ENCODE measurements at places on chromosomes 1 and 21.

GRCh38 chr1:76640723-76641122, 226.6 kb upstream of the ST6GALNAC5 start:
- no peak for DNase-seq

GRCh38 chr1:112692681-112693080, 14.2 kb downstream of the RHOC start:
- DNase-seq: no peak

DNA sequence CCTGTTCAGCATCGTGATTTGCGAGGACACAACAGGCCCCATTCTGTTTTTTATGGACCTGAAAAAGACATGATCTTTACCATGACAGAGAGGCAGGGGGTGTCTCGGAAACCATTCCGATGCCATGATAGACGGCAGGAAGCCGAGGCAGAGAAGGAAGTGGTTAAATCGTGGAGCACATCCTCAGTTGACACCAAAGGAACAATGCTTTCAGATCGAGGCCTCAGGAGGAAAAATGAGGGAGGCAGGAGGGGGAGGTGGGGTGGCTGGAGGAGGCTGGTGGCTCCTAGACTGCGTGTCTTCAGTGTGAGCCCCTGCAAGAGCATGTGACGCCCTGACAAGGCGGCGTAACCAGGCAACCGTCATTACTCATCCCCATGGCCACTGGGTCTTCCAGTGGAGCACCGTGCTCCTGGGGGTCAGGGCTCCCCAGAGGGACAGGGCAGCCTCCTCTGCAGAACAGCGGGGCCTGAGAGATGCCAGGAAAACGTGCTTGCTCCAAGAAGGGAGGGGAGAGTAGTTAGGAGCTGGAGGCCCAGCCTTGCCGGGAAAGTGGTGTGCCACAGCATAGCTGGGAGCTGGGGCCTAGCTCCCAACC, 172.8 kb upstream of the TMEM51 start:
- DNase-seq: no peak

DNA sequence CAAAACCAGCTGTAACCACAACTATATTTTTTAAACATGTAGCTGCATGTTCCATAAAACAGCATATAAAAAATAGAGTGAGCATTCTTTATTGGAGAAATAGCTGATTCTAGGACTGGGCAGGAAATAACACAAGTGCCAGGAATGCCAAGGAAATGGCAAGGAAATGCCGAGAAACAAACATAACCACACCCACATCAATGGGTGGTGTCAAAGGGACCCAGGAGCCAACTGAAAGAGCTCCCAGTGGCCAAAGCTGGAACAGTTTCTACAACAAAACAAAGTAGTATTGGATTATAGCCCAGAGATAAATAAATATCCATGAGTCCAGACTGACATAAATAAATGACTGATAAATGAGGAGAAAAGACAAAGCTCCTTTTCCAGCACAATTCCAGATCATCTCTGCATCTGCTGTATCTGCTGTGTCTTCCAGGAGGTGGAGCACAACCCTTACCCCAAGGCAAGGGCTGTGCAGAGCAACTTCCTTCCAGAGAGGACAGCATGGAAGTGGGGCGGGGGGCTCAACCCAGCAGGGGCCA, 28.1 kb downstream of the ADARB1 start:
- no peak for DNase-seq

DNA sequence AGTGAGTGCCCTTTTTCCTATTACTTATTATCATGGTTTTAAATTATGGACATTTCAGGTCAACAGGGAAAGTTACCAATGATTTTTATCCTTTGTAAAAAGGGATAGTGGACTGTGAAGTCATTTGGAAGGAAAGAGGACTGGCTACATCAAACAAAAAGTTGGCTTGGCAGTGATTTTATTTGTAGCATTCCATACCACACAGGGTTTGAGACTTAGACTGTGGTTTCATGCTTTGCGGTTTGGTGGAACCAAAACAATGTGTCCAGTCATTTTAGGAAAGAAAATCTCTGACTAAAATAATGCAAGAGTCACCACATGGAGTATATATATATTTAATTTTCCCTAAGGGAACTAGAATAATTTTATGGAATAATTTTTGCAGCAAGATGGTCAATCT, 239.5 kb downstream of the HMCN1 start:
- no peak for DNase-seq

DNA sequence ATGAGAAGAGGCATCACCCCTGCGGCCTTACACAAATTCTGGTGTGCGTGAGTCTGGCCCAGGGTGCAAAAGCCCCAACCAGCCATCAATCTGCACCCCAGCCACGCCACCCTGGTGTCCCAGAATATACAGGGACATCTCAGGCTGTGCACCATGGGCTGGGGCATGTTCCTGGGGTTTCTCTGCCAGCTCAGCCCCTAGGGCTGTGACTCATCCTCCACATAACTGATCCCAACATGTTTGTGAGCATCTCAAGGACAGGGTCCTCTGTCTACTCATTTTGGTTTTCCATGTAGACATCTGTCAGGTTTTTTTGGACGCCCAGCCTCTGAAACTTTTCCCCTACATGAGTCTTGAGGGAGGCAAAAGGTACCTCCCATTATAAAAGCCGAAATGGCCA, 511 bp downstream of the ZNF683 start:
- DNase-seq: no peak

DNA sequence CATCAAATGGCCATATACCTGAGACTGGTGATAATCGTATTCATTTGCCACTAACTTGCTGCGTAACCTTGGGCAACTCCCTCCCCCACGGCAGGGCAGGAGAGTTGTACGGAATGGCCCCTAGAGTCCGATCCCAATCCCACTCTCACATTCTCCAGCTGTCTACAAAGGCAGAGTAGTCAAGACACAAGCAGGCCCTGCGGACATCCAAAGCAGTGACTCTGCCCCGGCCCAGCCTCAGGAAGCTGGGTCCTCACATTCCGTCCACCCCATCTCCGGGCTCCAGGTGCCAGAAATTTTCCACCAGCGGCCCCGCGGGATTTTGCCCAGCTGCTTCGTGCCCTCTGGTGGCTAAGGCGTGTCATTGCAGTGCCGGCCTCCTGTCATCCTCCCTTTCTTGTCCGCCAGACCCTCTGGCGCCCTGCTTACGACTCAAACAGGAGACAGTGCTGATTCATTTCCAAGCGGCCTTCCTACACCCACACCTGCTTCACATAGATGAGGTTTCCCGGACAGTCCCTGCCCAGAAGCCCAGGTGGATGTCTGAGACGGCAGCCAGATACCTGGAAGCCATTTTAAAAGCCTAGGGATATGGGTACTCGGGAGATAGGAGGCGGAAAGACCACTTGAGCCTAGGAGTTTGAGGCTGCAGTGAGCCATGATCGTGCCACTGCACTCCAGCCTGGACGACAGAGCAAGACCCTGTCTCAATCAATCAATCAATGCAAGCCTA, 2.9 kb upstream of the S100A2 start:
- DNase-seq: peak; percentile 72

GRCh38 chr1:108719656-108720435, 7.1 kb downstream of the FNDC7 start:
- DNase-seq: no peak

DNA sequence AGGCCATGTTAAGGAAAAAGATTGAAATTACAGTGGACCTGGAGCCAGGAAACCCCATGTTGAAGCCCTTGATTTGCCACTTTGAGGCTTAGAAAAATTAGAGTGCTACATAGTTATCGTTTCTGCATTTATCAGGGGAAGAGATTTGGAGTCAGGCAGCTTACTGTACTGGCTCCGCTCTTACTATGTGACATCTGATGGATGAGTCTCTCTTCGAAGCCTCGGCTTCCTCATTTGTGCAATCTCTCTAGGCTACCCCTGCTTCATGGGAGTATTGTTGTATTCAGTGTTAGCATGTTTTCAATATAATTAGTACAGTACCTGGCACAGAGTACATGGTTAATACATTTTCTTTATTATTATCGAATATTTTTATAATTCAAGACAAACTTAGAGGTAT, 480.4 kb upstream of the USP24 start:
- no peak for DNase-seq

DNA sequence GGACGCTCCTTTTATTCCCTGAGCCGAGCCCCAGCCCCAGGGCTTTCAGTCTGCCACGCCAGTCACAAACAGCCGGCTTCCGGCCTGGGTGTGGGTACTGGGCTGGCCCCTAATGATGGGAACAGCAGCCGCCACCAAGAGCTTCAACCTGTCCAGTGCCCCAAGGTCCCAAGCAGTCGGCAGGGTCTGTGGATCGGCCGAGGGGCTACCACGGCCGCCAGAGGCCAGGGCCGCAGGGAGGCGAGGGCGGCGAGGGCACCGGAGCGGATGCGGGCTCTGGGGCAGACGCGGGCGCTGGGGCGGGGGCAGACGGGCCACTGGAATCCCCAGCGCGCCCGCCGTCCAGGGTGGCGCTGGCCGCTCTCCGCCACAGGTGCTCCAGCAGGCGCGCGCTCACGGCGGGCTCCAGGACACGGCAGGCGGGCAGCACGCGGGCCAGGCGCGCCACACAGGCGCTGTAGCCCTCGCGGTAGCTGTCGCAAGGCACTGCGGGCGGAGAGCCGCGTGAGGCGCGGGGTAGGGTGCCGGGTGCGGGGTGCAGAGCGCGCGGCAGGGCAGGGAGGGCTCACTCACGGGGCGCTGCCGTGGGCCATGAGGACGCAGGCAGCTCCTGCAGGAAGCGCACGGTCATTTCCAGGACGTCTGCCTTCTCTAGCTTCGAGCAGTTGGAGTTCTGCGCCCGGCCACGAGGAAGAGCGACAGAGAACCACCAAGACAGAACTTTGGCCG, 887 bp downstream of the HES2 start:
- DNase-seq: no peak

- no peak for DNase-seq
These were observed 50.4 kb downstream of the RERE start for GRCh38 chr1:8767006-8767405.

DNA sequence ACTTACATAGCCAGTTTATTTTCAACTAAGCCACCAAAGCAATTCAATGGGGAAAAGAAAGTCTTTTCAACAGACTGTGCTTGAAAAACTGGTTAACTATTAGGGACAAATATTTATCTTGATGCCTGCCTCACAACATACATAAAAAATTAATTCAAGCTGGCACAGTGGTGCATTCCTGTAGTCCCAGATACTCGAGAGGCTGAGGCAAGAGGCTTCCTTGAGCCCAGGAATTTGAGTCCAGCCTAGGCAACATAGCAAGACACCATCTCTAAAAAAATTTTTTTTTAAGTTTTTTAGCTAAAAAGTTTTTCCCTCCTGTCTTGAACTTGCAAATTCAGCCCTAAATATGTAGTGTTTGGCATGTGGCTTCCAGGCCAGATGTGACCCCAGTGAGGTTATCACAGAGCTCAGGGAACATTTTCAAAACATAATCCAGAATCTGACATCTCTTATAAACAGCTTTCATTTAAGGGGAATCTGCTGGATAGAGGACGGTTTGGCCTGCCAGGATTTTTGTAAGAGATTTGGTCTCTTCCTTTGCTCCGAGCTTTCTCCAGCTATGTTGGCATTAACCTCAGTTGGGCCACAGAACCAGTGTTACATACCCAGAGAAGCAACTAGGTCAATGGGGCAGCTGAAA, 46.4 kb downstream of the COL6A1 start:
- DNase-seq: no peak

DNA sequence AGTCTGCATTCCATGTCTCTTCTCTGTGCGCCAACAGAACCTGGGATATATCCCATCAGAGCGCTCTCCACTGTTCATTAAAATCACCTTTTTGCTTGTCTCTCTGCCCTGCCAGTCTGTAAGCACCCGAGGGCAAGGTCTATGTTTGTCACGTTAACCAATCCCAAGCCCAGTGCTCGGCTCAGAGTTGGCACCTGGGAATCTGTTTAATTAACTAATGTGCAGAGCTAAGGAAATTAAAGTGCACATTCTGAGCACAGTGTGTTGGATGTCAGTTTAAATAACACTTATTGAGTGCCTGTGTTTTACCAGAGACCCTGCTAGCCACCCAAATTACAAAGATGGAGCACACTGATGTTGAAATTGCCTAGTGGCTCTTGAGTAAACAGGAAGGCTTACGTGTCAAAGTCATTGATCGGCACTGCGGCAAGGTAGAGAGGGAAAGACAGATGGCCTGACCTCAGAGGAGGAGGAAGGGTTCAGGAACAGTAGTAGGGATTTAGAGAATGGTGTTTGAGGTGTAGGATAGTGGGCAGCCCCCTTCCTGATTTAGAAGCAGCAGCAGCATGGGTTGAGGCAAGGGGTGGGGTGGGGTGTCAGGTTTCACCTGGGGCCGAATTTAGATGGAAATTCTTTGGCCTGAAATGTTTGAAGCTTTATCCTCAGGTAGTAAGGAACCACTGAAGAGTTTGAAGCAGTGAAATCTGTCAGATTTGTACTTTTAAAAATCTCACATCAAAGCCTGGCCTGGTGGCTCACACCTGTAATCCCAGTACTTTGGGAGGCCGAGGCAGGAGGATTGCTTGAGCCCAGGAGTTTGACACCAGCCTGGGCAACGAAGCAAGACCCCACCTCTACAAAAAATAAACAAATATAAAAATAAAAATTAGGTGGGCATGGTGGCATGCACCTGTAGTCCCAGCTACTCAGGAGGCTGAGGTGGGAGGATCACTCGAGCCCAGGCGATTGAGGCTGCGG, 7.7 kb downstream of the ARMH1 start:
- no peak for DNase-seq

GRCh38 chr1:216929870-216930582, 206.8 kb upstream of the ESRRG start:
- no peak for DNase-seq

DNA sequence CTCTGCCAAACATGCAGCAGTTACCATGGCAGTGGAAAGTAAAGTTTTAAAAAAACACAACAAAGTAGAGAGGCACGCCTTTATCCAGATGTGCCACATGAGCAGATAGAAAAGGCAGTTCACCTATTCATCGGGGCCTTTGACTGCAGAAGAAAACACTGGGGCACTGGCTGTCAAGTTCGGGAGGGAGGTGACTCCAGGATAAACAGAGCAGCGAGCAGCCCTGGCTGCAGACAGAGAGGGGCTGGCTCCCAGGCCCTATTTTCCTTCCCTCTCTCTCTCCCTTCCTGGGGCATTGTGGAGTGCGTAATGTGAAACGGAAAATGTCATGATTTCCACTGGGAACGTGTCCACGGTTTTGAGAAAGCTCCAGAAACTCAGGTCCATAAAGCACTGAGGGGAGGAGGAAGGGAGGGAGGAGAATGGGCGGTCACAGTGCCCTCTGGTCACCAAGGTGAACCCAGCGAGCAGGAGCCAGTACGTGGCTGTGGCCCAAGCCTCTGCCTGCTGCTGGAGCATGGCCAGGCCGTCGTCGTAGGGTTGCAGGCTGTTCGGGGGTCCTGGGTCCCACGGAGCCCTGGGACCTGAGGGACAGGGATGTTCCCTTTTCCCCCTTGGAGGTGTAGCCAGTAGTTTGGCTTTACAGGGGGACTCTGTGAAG, 114.7 kb upstream of the IRF2BP2 start:
- DNase-seq: peak; percentile 29

Measured in AML-193 (cell line).